ENCODE measurements at places on chromosomes 12 and 14.
A peak's percentile ranks its signal among the peaks of the same experiment; 100 is the strongest.

DNA sequence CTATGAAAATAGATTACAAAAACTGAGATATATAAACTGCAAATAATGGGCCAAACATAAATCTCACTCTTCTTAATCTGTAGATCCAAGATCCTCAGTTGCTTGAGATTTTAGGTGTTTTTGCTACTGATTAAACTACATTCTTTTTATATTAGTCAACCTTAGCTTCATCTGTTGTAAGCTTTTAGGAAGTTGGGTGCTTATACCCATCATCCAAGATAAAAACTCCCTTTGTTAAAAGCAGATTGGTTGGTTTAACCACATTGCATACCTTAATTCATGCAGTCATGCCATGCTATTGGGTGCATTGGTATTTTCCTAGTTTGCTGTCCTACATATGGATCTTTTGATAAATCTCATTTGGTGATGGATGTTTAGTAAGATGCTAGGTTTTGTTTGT, 46.2 kb upstream of the DIP2B start:
- no peak for DNase-seq

DNA sequence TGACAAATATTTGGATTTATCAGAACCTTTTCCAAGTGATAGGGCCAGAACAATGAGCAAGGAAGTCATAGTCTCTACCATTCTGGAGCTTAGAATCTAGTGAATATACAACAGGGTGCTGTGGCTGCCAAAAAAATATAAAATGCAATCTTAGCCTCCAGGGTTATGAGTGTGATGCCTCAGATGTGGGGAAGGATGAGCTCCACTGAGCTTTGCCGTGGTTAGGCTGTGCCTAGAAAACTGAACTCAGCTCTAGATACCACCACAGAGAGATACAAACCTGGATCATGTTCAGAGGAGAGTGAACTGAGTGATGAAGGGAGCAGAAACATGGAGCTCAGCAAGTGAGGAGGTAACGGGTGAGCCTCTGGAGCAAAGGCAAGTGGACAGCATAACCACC, 138.1 kb upstream of the HIF1A start:
- no peak for DNase-seq

DNA sequence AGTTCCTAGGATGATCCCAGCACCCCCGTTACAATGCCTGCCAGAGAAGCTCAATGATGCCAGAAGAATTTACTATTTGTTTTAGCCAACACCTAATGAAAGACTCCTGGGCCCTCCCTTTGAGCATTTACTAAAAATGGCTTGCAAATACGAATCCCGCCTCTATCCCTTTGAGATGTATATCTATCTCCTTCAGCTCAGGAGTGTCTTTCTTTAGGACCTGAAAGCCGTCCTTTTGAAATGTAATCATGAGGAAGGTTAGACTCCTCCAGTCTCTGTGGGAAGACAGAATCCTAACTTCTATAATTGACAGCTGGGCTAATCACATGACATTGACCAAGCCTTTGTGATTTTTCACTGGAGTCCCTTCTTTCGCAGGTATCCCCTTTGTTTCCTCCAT, 19.2 kb upstream of the DYNC1H1 start:
- DNase-seq, result no peak

DNA sequence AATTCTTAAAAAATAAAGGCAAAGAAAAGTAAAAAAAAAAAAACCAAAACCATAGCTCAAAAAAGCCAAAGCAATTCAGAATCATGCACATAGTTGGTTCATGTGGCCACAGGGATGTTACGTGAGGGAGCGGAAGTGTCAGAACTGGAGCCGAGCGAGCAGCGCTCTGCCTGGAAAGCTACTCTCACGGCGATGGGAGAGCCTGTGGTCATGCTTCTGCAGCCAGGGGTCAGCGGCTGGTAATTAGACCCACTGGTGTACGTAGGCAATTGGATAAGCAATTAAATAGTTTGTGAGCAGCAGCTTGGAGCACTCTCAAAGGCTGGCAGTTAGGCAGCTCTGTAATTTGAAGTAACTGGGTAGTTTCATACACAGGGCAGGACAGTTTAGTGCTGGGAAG, 58.1 kb downstream of the TRHDE start:
- DNase-seq, result no peak

GRCh38 chr14:50516091-50516490, 16.3 kb downstream of the MAP4K5 start:
- no peak for DNase-seq

- no peak for DNase-seq
Measured at GRCh38 chr12:45893240-45893639, 97.1 kb downstream of the SCAF11 start.

- no peak for DNase-seq
Measured at GRCh38 chr12:75935539-75936242, 95.9 kb downstream of the PHLDA1 start.

- DNase-seq, result no peak
Measured at GRCh38 chr12:91040096-91040755, 17.6 kb downstream of the KERA start.

DNA sequence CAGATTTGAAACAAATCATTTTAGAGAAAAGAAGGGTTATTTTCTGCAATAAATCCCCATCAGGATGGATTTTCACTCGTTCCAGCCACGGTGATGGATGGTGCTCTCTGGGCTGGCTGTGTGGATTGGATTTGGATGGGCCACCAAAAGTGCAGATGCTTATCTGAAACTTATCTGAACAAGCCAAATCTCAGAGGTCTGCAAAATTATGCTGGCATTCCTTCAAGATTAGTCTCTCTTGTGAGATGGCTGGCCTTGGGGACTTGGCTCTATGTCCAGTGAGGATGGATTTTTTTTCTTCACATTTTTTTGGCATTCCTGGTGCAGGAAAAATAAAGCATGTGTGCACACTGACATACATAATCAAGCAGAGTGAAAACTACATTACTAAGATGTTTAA, 341.9 kb downstream of the GXYLT1 start:
- no peak for DNase-seq

- DNase-seq, result no peak
Measured at GRCh38 chr12:65152596-65152995, 16.8 kb upstream of the LEMD3 start.

DNA sequence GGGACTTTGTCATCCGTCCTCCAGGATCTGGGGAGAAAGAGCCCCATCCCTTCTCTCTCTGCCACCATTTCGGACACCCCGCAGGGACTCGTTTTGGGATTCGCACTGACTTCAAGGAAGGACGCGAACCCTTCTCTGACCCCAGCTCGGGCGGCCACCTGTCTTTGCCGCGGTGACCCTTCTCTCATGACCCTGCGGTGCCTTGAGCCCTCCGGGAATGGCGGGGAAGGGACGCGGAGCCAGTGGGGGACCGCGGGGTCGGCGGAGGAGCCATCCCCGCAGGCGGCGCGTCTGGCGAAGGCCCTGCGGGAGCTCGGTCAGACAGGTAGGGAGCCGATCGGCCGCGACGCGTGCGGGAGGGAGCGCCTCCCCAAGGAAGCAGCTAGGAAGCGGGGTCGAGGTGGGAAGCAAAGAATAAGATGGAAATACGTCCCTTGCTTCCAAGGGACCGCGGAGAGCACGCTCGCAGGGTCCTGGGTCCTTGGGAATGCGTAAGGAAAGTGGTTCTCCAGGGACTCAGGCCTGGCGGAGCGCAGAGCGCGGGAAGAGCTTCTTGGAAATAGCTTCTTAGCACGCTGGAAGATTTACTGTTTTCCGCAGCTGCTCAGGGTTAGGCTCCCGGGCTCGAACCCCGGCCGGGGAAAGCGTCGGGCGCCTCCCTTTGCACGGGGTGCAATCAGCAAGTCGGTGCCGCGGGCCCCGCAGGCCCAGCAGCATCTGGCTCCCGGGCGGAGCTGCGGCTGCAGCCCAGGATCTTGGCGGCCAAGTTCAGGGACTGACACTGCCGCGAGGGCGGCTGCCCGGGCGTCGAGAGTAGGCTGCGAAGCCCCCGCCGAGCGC, 457 bp downstream of the SOCS2 start:
- DNase-seq, result no peak

- no peak for DNase-seq
Measured at GRCh38 chr14:33317675-33318074, 379.0 kb downstream of the NPAS3 start.

GRCh38 chr14:105069871-105070759, 4.9 kb upstream of the GPR132 start:
- no peak for DNase-seq

- DNase-seq, result no peak
Measured at GRCh38 chr12:124898923-124899294, 15.5 kb downstream of the UBC start.

DNA sequence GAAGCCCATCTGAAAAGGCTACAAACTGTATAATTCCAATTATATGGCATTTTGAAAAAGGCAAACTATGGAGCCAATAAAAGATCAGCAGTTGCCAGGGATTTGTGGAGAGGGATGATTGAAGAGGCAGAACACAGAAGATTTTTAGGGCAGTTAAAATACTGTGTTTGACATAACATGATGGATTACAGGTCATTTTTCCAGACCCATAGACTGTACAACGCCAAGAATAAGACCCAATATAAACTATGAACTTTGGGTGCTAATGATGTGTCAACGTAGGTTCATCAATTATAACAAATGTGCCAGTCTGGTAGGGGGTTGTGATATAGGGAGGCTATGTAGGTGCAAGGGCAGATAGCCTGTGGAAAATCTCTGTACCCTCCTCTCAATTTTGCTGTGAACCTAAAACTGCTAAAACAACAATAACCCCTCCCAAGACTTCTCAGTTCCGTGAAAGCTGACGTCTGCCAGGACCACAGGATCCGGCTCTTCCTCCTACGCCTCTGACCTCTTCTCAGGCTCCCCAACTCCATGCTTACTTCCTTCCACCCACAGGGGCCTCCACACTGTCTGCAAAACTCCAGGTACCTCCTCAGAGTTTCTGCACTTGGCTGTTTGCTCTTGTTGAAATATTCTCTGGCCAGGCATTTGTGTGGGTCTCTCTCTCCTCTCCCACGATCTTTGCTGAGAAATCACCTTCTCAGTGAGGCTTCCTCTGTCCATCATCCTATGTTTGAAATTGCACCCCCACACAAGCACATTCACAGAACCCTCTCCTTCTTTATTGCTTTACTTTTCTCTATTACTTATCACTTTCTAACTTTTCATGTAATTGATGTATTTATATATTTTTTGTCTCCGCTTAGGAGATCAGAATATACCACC, 131.4 kb downstream of the BBS10 start:
- DNase-seq, result no peak

GRCh38 chr12:26890784-26891183, 47.0 kb downstream of the INTS13 start:
- DNase-seq, result no peak

DNA sequence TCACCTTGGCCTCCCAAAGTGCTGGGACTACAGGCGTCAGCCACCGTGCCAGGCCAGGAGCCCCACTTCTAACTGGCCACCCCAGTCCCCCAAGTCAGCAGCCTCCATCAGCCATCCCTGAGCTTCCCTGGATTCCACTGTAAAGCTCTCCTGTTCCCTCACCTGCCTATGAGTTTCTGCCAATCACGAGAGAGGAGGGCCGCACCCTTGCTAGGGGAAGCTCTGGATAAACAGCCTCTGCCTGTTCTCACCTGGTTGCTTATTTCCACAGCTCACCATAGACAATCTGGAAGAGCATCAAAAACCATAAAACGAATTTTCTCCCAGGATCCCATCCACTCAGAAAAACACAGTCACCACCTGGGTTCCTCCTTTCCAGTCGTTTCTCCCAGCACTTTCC, 5.0 kb downstream of the CDCA4 start:
- no peak for DNase-seq

- no peak for DNase-seq
Measured at GRCh38 chr12:7498809-7499208, 4.8 kb downstream of the CD163 start.

DNA sequence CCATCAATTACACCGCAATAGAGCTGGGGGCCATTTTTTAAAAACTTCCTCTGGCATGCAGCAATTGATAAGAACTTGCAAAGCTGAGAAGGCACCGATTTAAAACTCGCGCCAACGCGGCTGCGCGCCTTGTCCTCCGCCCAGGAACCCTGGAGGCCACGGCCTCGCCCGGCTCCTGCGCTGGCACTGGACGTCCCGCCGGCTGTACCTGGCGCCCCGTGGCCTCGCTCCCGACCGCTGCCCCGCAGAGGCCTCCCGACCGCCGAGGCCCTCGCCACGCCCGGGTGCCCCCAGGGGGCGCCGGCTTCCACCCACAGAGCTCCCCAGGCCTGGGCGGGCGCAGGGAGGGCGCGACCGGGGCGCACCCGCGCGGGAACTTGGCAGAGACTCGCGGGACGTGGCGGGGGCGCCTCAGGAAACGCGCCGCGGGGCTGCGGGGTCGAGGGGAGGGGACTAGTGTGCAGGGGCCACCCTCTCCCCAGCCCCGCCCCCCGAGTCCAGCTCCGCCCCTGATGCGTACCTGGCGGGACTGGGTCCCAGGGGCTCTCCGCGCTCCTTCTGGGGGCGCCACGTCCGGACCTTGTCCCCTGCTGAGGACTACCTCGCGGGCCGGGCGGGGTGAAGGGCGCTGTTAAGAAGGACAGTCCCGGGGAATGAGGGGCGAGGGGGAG, 65.7 kb downstream of the TNFAIP2 start:
- DNase-seq, result no peak

DNA sequence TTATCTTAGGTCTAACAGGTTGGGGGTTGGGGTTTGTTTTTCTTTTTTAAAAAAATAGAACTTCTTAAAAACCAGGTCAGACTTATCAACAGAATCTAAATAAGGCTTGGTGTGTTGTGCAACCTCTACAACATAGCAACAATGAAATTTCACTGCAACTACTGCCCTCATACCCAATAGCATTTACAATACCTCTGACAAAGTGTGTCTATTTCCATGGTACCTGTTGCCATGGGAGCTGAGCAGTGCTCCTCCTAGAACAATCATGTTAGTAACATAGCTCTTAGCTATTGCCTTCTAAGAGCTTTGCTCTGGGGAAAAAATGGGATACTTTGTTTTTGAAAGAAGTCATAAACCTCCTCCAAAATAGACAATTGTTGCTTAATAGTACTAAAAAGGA, 103.3 kb upstream of the CCDC175 start:
- no peak for DNase-seq

DNA sequence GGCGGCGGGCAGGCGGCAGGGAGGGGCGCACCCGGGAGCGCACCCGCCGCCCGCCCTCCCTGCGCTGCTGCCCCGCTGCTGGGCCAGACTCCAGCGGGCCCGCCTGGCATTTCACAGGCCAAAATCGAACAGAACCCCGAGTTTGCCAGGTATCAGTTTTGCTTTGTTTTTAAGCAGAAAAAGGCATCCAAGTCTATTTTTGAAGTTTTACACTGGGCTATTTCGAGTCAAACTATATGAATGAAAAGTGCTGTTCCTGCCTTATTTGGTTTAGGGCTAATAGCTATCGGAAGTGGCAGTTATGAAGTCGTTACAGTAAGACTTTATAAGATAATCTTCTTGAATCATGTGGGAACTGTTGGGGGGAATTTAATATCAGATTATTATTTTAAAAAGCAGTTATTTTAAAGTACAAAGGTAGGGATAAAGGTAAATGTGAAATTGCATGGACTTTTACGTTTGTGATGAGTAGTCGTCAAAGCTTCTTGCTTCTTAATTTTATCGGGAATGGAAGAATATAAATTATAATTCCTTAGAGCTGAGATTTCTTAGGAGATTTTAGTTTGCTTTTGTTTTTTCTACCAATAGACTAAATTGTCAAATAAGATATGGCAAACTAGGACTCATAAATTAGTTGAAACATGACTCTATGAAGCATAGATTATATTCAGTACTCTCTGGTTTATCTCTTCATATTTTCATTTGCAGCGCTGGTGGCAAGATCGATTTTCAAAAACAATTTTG, 1.1 kb downstream of the MSRB3 start:
- peak; percentile 44 for DNase-seq

Measured in MM.1S (cell line).